ENCODE measurements at places on chromosomes 11 and 22.

DNA sequence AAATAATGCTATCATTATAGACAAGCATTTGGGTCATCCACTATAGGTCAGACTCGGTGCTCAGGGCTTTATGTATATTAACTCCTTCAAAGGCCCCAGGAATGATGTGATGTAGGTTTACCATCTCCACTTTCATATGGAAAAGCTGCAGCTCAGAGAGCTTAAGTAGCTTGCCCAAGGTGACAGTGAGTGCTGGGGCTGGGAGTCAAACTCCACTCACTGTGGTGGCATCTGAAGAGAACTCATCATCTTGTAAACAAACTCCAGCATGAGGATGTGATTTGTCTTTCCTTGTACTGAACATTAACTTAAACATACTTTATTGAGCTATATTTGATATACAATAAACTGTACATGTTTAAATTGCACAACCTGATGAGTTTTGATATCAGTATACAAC lies 25.4 kb downstream of the TENM4 start:
- DNase-seq, result no peak

- peak; percentile 71 for DNase-seq
These were observed 10.0 kb downstream of the PRR33 start for GRCh38 chr11:1881442-1882264.

GRCh38 chr11:61118004-61118403 lies 15.7 kb downstream of the CD5 start:
- DNase-seq, result no peak

GRCh38 chr22:33024626-33025025 lies 33.6 kb downstream of the SYN3 start:
- no peak for DNase-seq

GRCh38 chr22:47673557-47673956 lies 911.1 kb downstream of the TBC1D22A start:
- DNase-seq, result no peak

DNA sequence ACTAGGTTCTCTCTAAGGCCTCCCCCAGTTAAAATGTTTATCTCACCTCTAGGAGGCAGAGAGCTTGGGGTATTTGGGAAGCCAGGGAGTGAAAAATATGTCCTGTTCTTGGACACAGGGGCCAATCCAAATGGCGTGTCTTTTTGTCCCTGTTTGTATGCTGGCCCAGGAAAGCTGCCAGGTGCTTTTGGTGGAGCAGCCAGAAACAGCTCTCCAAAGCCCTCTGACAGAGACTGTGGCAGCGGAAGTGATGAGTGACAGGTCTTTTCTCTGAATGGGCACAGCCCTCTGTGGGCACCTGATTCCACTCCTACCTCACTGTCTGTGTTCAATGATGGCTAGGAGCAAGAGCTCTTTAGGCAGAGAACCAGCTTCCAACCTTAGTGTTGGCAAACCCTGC lies 106.4 kb upstream of the KIRREL3 start:
- DNase-seq, result no peak

- no peak for DNase-seq
These were observed 51.4 kb downstream of the BDNF start for GRCh38 chr11:27648840-27649239.

- DNase-seq, result no peak
These were observed 123.3 kb downstream of the FCHSD2 start for GRCh38 chr11:73018856-73019255.

GRCh38 chr11:103450241-103450640 lies 341.0 kb downstream of the DYNC2H1 start:
- DNase-seq, result no peak

DNA sequence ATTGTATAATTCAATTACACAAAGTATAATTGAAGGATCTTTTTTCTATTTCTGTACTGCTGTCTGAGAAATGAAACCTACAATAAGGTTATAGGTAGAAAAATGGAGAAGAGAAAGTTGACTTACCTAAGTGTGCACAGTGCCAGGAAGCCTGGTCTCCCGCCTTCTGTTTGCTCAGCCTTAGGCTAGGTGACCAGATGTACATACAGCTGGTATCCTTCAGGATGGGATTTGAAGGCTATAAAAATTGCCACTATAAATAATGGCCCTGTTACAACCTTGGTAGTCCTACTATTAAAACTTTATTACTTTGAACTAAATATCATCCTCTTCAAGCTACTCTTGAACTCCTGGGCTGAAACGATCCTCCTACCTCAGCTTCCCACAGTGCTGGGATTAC lies 19.7 kb downstream of the OR51E2 start:
- no peak for DNase-seq

GRCh38 chr11:70270877-70271648 lies 573 bp downstream of the PPFIA1 start:
- peak; percentile 89 for DNase-seq

DNA sequence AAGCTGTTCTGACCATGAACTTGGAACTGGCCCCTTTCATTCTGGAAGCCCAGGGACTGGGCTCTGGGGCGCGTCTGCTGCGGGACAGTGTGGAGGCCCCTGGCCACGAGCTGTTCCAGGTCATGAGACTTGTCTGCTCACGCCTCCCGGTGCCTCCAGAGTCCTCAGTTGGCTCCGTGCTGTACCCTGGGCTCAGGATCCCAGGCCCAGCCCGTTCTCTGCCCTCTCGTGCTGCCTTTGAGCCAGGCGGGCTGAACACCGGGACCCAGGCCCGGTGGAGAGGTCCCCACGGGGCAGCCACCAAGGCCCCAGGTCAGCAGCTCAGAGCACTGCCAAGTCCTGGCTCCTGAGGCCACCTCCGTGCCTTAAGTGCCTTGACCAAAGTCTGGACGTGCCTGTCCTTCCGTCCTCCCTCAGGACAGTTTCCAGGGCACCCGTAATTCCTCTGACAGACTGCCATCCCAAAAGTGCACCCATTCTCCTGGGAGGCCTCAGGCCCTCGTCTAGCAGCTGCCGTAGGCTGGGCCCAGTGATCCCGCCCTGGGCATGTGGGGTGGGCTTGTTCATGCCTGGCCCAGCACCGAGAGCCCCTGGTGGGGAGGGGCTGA lies 36.3 kb upstream of the PPARA start:
- DNase-seq, result no peak

- peak; percentile 56 for DNase-seq
These were observed 6.4 kb downstream of the ELFN2 start for GRCh38 chr22:37420686-37421467.

DNA sequence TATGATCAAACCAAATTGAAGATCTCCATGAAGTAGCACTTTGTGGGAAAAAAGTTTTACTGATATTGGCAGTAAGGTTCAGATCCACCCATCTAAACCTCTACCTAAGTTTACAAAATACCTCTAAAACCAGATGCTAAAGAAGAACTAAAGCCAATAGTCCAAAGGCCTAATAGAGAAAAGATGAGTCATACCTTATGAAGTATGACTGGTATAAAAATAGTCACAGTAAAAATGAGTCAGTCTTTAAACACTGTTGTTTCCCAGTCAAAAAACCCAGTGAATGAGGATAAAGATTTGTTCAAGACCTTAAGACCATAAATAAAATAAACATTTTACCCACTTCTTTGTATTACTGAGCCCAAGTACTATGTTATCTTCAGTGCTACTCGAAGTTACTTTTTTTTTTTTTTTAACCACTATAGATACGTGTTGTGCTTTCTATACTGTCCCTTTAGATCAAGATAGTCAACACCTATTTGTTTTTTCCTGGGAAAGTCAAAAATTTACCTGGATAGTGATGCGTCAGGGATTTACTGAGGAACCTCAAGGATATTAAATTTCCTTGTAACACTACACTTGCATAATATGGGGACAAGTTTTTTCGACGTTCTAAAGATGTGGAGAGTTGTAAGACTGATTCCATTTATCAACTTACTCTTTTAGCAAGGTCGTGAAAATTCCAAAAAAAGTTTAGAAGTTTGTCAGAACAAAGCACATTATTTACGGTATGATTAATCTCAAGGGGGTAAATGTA lies 87.3 kb downstream of the CCDC73 start:
- no peak for DNase-seq

DNA sequence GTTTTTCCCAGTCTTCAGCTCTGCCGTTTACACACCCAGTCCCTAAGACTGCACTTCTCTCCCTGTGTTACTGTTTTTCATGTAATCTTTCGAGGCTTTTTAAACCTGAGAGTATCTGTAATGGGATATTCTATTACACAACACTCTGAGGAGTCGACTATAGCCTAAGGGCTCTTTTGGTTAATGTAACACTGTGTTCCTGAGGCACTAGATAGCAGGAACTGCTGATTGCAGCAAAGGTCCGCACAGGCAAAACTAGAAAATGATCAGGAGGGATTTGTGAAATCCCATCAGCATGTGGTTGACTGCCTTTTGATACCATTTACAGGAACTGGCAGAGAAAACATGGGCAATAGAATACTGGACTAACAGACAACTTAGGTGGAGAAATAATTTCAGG lies 512.3 kb upstream of the RAG2 start:
- DNase-seq, result no peak
